ENCODE measurements at places on chromosomes 5 and 9. TPM values are rescaled to one million over a fixed set of nuclear protein-coding genes. Genes with fewer than 3 reads are reported as not detected.

Gene ROPN1L
- polyA plus RNA-seq = 0.76 TPM

Gene CBY3
- 1.0 TPM for polyA plus RNA-seq

Gene PAEP
- not detected for polyA plus RNA-seq

Gene SLC28A3
- 2.8 TPM for polyA plus RNA-seq

Gene KCNV2
- polyA plus RNA-seq = not detected

Gene TXNDC8
- not detected for polyA plus RNA-seq

- peak overlapping the region; percentile 29 for H3K27ac ChIP-seq
- H3K4me1 ChIP-seq = no peaks in the 10 kb centered on the region
These were observed 10.2 kb downstream of the DOCK8 start for GRCh38 chr9:224582-225520.

DNA sequence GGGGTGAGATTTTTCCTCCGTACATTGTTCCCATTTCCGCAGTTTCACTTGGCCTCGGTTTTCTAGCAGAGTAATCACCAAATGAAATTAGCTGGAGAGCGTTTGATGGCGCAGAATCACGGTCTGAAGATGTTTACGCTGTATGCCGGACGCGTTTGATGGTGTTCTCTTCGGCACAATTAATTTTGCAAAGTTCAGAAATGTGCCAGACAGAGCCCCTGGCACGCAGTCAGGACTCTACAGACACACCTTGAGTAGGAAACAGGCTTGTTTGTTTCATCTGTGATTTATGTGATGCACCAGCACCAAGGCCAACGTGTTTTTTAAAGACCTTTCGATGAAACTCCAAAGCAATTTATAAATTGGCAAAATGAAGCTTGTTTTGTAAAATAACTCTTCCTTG lies 863 bp upstream of the LIFR start:
- DNase-seq = no peak
- peak overlapping the region; percentile 58 for H3K4me3 ChIP-seq
- H3K36me3 ChIP-seq = no peaks in the 10 kb centered on the region
- H3K27ac ChIP-seq = peak overlapping the region; percentile 96
- peaks cover 8% of the 10 kb centered on the region for H3K27me3 ChIP-seq

DNA sequence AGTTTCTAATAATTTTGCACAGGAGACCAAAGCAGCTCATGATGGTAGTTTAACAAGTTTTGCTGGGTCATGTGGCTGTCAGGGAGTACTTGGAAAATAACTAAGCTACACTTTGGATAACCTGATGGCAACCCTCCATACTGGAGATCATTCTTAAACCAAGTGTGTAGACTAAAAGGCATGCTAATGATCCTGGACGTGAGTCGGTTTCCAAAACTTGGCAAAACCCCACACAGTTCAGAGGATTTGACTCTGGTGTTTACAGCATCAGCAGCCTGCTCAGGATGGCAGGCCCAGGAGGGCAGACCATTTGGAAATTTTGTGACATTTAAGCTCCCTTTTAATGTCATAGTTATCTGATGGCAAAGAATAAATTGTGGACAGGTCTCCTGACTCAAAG lies 196.5 kb upstream of the EFNA5 start:
- H3K27me3 ChIP-seq = no peaks in the 10 kb centered on the region
- DNase-seq = no peak
- H3K36me3 ChIP-seq = no peaks in the 10 kb centered on the region
- H3K4me1 ChIP-seq = no peaks in the 10 kb centered on the region
- H3K4me3 ChIP-seq = no peak overlapping the region

GRCh38 chr9:96660692-96661248 lies 5.7 kb upstream of the PRXL2C start:
- H3K36me3 ChIP-seq = no peaks in the 10 kb centered on the region
- no peak overlapping the region for H3K4me3 ChIP-seq
- H3K27me3 ChIP-seq = no peaks in the 10 kb centered on the region
- peaks cover 5% of the 10 kb centered on the region for H3K4me1 ChIP-seq

DNA sequence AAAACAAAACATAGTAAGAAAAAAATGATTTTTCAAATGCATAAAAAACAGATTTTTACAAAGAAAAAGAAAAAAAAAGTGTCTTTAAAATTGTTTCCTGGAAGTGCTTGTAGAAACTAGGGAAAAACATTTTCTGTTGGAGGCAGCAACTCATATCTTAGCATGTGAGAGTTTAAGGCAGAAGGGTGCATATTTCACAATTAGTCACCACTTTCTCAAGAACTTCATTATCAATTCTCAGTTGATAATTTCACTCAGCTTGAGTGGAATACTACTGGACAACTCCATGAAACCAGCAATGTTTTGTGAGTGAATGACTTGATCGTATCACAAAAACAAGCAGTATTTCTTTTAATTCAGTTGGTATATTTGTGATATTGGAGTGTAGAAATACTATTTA lies 508.3 kb upstream of the DAB2 start:
- no peak overlapping the region for H3K27ac ChIP-seq
- no peaks in the 10 kb centered on the region for H3K27me3 ChIP-seq
- H3K36me3 ChIP-seq = no peaks in the 10 kb centered on the region
- no peak overlapping the region for H3K4me3 ChIP-seq
- DNase-seq = no peak
- no peaks in the 10 kb centered on the region for H3K4me1 ChIP-seq

DNA sequence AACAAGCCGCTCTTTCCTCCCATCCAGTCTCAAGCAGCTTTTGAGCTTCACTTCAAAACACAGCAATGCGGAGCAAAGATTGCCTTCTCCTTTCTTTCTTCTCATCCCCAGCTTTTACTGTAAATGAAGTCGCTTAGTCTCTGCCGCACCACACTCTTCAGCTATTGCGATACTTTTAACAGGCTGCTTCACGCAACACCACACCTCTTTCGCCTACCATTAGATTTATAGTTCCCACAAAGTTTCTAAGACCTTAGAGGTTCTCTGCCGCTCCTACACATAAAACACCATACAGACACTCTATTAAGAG lies 711 bp downstream of the PGGT1B start:
- H3K27ac ChIP-seq = peak overlapping the region; percentile 98
- H3K27me3 ChIP-seq = no peaks in the 10 kb centered on the region
- H3K36me3 ChIP-seq = no peaks in the 10 kb centered on the region
- H3K4me1 ChIP-seq = peaks cover 6% of the 10 kb centered on the region

DNA sequence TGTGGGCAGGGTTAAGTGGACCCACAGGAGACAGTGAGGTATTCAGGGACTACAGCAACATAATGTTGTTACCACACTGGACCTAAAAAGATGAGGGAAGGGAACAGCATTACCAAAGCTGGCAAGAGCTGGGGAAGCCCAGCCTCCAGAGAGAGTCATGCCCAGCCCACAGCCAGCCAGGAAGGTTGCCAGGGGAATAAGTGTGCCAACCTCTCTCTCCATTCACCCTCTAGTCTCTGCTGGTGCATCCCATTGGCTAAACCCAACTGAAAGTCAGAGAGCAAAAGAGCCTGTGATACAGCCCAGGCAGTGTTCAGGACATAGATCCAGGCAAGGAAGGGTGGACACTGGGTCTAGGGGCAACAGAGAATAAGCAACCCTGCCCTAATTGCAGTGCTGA lies 35.8 kb upstream of the AFAP1L1 start:
- H3K4me1 ChIP-seq = peaks cover 5% of the 10 kb centered on the region

GRCh38 chr5:157464519-157465171 lies 4.6 kb downstream of the NIPAL4 start:
- DNase-seq = no peak
- H3K36me3 ChIP-seq = no peaks in the 10 kb centered on the region
- no peak overlapping the region for H3K4me3 ChIP-seq
- H3K27ac ChIP-seq = no peak overlapping the region
- H3K4me1 ChIP-seq = peaks cover 4% of the 10 kb centered on the region
- H3K27me3 ChIP-seq = no peaks in the 10 kb centered on the region

Measured in small intestine (tissue), 16 donors.